Stimulated activated CD8-positive, alpha-beta memory T cell treated with anti-CD3 and anti-CD28 coated beads, Interleukin-2, amount 100 ng/mL, for 1 hour (primary cell): ENCODE measurements at places on chromosomes 5 and 9.

GRCh38 chr5:83058726-83059125 is 18.5 kb downstream of the TMEM167A start:
- DNase-seq: no peak

- DNase-seq: no peak
Observed at GRCh38 chr5:157130925-157131324, 11.7 kb downstream of the MED7 start.

DNA sequence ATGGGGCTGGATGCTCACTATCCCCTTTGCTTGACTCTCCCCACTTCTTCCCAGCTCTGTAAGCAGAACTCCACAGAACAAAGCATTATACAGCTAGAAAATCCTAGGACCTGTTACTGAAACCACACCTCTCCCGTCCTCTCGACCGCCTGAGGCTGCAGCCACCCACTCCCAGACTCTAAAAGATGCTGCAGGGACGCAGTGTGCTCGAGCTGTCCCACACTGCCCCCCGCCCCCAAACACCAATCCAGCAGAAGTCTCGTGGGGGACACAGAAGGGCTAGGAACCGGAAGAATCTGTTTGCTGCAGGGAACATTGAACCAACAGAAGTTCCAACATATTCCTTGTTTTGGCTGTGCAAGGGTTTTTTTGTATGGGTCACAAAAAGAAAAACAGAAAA is 7.6 kb downstream of the CAMK2A start:
- DNase-seq: no peak

DNA sequence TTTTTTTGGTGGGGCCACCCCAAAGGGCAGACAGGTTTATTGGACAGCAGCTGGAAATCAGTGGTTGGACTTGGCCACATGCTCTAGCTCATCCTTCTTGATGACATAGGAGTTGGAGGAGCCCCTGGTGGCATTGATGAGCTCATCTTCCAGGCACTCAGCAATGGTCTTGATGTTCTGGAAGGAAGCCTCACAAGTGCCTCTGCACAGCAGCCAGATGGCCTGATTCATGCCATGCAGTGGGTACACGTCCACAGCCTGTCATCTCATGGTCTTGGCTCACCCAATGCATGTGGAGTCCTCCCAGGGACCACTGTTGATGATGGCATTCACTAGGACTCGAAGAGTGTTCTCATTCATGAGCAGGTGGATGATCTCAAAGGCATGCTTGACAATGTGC is 11.3 kb upstream of the RCL1 start:
- DNase-seq: no peak

DNA sequence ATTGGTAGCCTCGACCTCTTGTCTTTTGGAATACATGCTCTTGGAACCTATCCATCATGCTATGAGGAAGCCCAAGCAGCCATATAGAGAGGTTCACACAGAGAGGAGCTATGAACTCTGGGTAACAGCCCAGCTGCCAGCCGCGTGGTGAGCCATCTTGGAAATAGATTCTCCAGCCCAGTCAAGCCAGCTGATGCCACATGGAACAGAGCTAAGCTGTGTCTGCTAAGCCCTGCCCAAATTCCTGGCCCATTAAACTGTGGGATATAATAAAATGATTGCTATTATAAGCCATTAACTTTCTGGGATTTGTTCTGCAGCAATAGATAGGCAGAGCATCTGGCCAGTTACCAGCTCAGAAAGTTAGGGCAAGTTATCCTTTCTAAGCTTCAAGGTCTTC is 4.9 kb upstream of the PRUNE2 start:
- DNase-seq: no peak

GRCh38 chr5:81607693-81608092 is 143.2 kb downstream of the SSBP2 start:
- DNase-seq: no peak

DNA sequence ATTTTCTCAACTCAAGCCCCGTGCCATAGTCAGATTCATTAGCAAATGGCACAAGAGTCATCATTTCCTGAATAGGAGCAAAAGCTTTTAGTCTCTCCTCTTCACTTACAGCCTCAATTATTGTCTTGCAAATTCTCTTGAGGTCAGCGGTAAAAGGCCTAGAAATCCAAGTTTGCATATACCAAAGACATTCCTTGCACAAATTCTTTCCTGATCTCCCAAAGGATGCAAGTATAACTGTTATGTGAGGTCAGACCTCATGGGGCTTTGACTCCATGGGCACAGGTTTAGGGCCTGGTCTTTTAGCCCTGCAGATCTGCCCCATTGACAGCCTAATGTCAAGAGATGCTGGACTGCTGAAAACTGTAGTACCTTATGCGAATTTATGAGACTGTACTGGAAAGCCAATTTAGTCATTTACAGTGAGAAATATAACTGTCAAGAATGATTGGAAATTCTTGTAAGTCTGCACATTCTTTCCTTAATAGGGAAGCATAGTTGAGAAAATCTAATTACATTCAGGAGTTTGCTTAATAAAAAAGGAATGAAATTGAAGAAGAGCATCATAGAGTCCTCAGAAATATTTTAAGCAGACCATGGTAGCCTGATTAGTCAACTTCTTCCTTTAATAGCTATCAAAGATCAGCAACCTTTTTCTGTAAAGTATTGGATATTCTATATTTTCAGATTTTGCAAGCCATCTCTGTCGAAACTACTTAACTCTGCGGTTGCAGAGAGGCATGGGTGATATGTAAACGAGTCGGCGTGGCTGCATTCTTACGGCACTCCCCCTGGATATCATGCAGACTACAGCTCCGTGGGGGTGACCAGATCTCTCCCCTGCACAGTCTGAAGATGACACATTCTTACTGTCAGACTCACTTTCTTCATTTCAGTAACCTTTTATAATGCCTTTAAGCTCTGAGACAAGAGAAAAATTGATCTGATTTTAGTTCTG is 45.2 kb downstream of the GCNT4 start:
- DNase-seq: no peak

DNA sequence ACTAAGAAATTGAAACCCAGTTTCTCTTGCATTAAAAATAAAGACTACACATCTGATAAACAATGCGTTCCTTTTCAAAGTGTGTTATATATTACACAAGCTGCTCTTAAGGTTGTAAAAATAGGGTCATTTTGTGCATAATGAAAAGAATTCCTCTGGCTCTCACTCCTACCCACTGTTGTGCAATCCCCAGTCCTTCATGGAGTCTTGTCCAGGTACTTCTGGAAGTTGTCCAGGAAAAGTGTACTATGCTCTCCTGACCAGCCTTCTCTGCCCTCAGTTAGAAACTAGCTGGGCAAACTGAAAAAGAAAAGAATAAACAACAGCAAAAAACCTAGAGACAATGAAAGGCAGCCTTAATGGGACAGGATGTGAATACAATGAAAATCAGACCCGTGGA is 345.5 kb upstream of the PAPPA start:
- no peak for DNase-seq

- DNase-seq: no peak
Observed at GRCh38 chr5:155200608-155201007, 187.1 kb downstream of the KIF4B start.

- no peak for DNase-seq
Observed at GRCh38 chr5:149724130-149724840, 5.8 kb upstream of the PPARGC1B start.
